Vagina (tissue), 2 donors: ENCODE measurements at places on chromosomes 1 and 21. TPM values are rescaled to one million over a fixed set of nuclear protein-coding genes. Genes with fewer than 3 reads are reported as not detected.

DNA sequence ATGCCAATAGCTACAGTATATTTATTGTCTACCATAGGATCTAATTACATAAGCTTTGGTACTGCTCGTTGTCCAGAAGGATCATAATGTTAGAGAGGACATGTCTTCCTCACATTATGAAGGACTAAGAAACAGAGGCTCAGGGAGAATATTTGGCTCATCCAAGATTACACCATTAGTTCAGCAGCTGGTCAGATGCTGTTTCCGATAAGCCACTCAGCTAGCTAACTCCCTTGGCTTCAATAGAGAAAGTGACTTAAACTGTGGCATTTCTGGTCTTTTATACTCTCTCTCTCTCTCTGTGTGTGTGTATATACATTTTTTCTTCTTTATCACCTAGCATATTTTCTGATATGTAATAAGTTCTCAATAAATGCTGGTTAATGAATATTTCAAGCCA is 70.4 kb downstream of the DDR2 start:
- no peak overlapping the region for H3K4me3 ChIP-seq
- H3K27me3 ChIP-seq, result no peaks in the 10 kb centered on the region
- peaks cover 14% of the 10 kb centered on the region for H3K4me1 ChIP-seq
- H3K27ac ChIP-seq, result no peak overlapping the region

EXOSC10 gene
- total RNA-seq, result 62.6 TPM

DNA sequence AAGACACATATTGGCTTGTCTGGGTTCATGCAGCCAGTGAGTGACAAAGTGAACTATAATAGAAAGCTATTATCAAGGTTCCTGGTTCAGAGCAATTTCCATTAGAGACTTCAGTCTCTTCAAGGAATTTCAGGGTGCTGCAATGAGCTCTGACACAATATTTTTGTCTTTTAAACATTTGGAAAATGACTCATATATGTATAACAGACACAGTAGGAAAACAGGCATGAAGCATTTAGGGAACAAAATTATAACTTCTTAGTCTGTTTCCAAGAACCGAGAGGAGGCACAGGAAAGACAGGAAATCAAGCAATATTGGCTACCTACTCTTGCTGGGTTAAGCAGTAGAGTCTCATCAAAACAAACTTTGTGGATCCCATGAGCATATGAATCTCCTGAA is 170.4 kb downstream of the PTPRC start:
- H3K27ac ChIP-seq, result no peak overlapping the region
- no peaks in the 10 kb centered on the region for H3K4me1 ChIP-seq
- DNase-seq, result no peak
- no peak overlapping the region for H3K4me3 ChIP-seq
- no peaks in the 10 kb centered on the region for H3K27me3 ChIP-seq

DNA sequence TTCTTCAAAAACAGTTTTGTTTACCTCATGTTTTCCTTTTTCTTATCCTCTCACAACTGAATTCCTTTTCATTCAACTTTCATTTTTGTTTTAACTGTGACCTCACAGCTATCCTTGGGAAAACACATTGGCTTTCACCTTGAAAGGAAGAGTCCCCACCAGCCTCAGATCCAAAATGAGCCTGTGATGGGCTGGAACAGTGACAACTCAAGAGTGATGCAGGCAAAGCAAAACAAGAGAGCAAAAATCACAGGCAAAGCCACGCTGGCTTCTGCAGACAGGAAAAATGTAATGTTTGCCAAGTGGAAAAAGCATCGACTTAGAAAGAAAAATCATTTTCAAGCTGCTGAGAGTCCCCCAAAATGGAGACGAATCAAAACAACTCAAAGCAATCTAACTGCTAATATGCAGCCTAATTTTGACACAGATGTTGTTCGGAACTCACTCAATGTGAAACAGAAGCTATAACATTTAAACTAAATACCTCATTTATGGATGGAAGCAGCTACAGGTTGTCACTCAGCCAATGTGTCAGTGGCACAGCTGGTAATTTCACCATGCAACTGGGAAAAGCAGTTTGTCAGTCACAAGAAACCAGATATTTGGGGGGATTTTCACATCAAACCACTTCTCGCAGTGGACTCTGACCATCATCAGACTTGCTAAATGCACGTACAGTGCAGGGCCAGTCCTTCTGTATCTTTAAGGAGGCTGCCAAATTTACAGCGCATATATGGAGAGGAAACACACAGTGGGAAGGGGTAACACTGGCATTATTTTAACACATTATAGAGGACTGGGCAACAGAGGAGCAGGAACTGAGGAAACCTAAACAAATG is 50.7 kb downstream of the ALG14 start:
- no peak for DNase-seq
- no peaks in the 10 kb centered on the region for H3K36me3 ChIP-seq
- H3K27me3 ChIP-seq, result no peaks in the 10 kb centered on the region

DNA sequence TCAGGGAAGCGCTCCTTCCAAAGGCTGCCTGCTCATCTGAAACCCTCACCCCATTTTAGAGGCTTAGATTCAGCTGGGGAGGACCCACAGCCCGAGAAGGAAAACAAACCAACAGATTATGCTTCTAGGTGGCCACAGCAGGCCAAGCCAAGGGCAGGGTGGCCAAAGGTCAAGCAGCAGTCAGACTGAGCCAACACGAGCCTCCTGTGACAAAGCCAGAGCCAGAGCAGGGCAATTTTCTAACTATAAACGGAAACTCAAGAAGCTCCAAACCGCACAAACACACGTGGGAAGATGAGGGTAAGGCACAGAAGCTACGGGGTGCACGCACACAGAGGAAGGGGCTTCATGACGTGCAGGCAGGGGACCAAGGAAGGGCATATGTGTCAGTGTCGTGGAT is 64.1 kb downstream of the PLEKHA6 start:
- no peak for DNase-seq
- no peaks in the 10 kb centered on the region for H3K27me3 ChIP-seq
- H3K27ac ChIP-seq, result peak overlapping the region; percentile 73
- no peak overlapping the region for H3K4me3 ChIP-seq
- H3K36me3 ChIP-seq, result no peaks in the 10 kb centered on the region
- H3K4me1 ChIP-seq, result peaks cover 84% of the 10 kb centered on the region

GRCh38 chr1:217089361-217090014 is 366.3 kb upstream of the ESRRG start:
- no peaks in the 10 kb centered on the region for H3K4me1 ChIP-seq
- no peak for DNase-seq
- no peaks in the 10 kb centered on the region for H3K27me3 ChIP-seq
- no peaks in the 10 kb centered on the region for H3K36me3 ChIP-seq
- H3K27ac ChIP-seq, result no peak overlapping the region

- H3K4me3 ChIP-seq, result no peak overlapping the region
- H3K4me1 ChIP-seq, result peaks cover 6% of the 10 kb centered on the region
- H3K36me3 ChIP-seq, result no peaks in the 10 kb centered on the region
- peak overlapping the region; percentile 69 for H3K27ac ChIP-seq
- DNase-seq, result no peak
- H3K27me3 ChIP-seq, result no peaks in the 10 kb centered on the region
Observed at GRCh38 chr1:36420836-36421317, 23.2 kb upstream of the LSM10 start.

KCNE2 gene
- not detected for total RNA-seq

DNA sequence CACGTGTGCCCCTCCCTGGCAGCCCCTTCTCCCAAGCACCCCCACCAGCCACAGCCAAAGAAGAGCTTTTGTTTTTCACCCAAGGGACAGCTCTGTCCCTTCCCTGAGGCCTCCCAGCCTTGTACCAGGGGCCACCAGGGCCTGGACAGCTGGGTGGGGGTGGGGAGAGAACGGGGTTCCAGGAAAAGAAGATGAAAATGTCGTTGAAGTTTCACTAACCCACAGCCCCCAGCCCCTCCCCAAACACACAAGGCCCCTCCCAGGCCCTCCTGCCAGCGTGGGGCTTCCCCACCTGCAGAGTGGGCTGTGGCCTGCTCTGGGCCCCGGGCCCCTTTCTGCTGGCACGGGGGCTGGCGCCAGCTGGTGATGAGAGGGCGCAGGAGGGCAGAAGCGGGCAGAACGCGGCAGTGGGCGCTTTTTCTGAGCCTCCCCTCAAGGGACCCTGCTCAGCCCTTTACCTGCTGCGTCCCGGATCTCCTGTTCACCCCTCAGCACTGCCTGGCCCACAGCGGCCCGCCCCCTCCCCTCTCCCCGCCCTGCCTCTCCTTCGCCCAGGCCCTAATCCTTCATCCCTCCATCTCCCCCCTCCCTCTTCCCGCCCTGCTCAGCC is 5.5 kb upstream of the ANKRD65 start:
- no peak overlapping the region for H3K27ac ChIP-seq
- no peak for DNase-seq
- H3K27me3 ChIP-seq, result no peaks in the 10 kb centered on the region
- H3K4me1 ChIP-seq, result peaks cover 40% of the 10 kb centered on the region
- H3K36me3 ChIP-seq, result no peaks in the 10 kb centered on the region
- H3K4me3 ChIP-seq, result no peak overlapping the region

CRB1 gene
- total RNA-seq, result not detected

NES gene
- 16.0 TPM for total RNA-seq
